ENCODE measurements at places on chromosomes 5 and 9.
A peak's percentile ranks its signal among the peaks of the same experiment; 100 is the strongest.

- DNase-seq = no peak
Measured at GRCh38 chr9:90822866-90823265, 21.2 kb downstream of the SYK start.

GRCh38 chr5:31347552-31347905 is 154.0 kb downstream of the CDH6 start:
- no peak for DNase-seq

DNA sequence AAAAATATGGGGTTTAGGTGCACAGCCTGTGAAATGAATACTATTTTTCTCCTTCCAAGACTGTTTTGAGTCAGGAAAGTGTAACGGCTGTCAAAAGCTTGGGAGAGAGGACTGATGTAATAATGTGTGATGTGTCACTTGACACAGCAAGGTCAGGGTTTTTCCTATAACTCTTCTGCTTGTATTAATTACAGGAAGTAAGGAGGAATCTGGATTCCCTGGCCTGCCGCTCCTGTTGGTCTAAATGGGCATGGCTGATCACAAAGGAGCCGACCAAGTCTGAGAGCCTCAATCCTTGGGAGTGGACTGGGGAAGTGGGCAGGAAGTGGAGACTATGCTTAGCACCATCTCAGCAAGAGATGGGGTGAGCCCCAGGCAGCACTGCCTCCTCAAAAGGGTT is 16.7 kb upstream of the SLC28A3 start:
- DNase-seq = no peak

- DNase-seq = no peak
Measured at GRCh38 chr5:173495225-173495904, 121.1 kb downstream of the BOD1 start.

GRCh38 chr5:140554454-140554853 is 2.8 kb downstream of the SRA1 start:
- no peak for DNase-seq

DNA sequence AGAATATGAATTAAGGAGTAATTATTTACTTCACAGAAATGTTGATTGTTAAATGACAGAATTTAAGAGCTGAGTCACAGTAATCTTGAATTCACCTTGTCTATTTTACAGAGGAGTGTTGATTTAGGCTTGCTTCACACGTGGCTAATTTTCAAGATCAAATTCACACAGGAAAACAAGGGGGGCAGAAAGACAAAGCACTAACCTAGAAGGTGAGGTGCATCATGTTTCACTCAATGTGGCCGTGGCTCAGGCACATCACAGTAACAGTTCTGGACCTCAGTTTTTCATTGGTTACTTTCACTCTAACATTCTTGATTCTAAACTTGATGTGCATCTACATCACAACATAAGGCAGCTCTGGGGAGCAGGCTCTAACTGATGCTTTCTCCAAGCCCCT is 69.6 kb upstream of the GNAQ start:
- no peak for DNase-seq

DNA sequence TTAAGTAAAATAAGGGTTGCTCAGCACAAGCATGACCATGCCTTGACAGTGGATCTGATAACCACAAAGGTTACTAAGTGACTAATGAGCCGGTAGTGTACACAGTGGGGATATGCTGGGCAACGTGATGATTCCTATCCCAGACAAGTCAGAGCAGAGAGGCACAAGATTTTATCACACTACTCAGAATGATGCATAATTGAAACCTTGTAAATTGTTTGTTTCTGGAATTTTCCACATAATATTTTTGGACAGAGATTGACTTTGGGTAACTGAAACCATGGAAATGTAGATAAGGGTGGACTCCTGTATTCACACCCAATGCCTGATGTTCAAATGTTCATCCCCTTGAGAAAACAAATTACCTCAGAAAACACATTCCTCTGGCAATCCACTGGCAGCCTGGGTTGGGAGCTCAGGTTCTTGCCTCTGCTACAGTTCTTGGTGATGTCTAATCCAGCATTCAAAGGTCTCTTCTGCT is 16.2 kb upstream of the ERAP1 start:
- no peak for DNase-seq

DNA sequence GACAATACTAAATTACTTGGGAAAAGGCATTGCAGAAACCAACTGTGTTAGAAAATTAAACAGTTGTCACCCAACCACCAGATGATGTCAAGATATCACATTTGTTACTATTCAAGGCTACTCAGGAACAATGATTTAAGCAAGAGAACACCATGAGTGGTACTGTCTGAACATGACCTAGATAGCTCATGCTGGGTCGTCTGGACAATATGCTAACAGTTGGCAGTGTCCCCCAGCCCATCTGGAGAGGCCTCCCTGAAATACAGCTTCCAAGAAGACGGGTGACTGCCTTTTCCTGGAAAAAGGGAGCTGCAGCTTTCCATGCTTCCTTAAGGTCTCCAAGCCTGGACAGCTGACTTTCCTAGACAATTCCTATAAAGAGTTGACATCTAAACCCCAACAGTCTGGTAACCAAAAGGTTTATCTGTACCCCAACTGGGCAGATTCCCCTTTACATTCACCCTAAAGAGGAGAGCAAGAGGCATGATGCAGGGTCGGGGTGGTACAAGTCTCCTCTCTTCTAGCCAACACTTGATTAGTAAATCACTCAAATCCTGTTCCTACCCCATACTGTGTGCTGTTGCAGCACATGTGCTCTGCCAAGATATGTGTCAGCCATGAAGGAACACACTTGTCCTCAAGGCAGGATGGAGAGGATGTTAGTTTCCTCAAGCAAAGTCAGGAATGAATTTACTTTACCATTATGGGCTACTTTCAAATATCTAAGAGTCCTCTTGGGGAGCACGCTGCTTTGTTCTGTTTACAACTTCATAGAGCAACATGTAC is 433.0 kb downstream of the PDE4D start:
- no peak for DNase-seq

- DNase-seq = no peak
Measured at GRCh38 chr5:137260820-137261695, 238.1 kb downstream of the SPOCK1 start.

GRCh38 chr5:96957254-96958049 is 21.6 kb downstream of the LNPEP start:
- no peak for DNase-seq

DNA sequence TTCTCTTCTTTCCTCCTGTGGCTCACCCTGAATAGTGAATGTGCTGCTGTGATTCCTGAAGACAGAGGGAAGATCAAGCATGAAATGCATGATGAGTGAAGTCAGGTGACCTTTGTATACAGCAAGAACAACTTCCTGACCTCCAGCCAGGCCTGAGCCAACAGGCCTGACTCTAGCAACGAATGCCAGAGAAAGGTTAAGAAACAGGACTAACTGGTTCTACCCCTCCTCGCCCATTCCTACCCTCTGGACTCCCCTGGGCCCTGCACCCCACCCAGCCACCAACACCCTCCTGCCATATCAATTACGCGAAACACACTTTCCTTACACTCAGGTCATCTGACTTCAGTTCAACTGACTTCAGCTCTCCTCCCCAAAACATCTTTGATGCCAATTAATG is 4.9 kb downstream of the SUSD1 start:
- no peak for DNase-seq

GRCh38 chr5:76850543-76851145 is 830 bp downstream of the S100Z start:
- DNase-seq = no peak

- DNase-seq = no peak
Measured at GRCh38 chr5:65790371-65791163, 68.6 kb downstream of the NLN start.

- peak; percentile 69 for DNase-seq
Measured at GRCh38 chr9:110579034-110579861, at the start of gene SVEP1. Gene SVEP1 (minus strand): TSS chr9:110579741. CDS start chr9:110579543, 198 bp downstream.

DNA sequence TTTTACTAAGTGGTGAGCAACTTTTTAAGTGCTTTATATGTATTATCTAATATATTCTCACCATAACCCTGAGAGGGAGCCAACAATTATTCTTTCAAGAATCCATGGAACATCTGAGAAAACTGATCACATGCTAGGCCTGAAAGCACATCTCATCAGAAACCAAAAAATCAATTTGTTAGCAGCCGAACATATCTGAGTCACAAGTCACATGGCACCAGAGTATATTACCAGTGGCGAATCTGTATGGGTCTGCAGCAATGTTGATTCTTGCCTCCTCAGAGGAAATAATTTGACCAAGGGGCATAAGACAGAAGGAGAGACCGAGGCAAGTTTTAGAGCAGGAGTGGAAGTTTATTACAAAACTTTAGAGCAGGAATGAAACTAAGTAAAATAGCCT is 25.3 kb upstream of the SIL1 start:
- no peak for DNase-seq

- DNase-seq = no peak
Measured at GRCh38 chr5:172762214-172763119, 8.5 kb downstream of the DUSP1 start.

DNA sequence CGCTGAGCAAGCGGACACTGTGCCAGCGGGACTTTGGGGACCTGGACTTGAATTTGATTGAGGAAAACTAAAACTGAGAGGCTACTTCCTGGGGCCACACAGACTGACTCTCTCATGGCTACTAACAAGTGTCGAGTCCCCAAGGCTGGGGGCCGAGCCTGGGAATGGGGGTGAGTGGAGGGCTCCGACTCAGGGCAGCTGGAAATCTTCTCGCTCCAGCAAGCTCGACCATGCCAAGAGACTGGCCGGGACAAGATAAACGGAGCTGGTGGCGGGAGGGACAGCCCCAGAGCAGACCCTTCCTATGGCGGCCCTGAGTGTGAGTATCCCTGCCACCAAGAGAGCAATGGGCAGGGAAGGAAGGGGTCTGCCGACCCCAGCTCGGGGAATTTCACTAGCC is 5.6 kb upstream of the KDM3B start:
- no peak for DNase-seq

DNA sequence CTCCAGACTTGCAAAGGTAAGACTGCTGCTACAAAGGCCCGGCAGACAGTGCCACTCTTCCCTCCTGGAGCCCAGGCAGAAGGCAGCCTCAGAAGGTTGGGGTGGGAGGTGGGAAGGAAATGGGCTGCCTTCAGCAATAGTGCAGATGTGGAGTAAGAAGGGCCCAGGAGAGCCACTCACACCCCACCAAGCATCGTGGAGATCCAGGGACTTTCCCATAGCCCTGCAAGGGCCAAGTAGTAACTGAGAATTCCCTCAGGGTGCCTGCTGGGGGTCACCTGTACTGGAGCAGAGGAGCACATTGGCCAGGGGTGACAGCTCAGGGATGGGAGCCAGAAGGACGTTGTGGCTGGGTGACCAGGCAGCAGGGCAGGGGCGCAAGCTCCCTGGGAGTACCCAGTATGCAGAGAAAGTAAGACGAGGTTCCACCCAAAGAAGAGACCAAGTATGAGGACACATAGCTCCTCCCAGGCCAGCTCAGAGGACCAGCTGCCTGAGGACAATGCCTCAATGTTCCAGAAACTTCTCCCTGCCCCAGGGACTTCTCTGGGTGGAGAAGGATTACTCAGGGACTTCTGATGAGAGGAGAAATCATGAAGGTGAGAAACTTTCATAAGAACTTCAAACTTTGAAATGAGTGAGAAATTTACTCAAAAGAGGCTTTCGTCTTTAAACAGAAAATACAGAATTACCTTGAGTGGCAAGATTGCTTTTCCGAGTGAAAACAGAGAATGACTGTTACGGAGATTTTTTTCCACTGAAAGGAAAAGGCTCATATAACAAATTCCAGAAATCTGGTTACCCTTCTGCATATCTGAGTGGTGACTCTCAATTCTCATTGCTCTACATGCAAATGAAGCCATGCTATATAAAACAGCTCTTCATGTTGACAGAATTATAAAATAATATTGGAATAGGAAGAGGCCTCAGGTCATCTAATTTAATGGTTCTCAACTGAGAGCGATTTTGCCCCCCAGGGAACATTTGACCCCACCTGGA is 87.9 kb upstream of the TRIO start:
- DNase-seq = no peak

DNA sequence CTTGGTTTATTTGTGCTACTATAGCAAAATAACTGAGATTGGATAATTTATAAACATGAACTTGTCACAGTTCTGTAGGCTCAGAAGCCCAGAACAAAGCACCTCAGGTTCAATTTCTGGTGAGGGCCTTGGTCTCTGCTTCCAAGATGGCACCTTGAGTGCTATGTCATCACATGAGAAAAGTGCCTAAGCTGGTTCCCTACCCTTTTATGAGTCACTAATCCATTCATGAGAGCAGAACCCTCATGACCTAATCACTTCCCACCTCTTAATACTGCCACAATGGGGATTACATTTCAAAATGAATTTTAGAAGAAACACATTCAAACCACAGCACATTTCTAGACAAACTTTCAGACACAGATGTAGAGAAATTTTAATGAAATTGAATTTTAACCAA is 98.2 kb upstream of the PRSS3 start:
- no peak for DNase-seq

DNA sequence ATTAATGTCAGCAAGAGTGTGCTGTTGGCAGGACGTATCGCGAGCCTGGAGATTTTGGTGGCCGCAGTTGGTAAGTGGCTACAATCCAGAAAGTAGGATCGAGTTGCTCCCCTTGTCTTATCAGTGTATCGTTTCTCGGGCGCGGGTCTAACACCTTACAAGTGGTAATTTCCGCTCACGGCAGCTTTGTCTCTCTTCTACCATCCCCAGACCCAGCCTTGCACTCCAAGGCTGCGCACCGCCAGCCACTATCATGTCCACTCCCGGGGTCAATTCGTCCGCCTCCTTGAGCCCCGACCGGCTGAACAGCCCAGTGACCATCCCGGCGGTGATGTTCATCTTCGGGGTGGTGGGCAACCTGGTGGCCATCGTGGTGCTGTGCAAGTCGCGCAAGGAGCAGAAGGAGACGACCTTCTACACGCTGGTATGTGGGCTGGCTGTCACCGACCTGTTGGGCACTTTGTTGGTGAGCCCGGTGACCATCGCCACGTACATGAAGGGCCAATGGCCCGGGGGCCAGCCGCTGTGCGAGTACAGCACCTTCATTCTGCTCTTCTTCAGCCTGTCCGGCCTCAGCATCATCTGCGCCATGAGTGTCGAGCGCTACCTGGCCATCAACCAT is 1.1 kb downstream of the PTGER4 start:
- peak; percentile 23 for DNase-seq
